ENCODE measurements at places on chromosomes 16 and 17. TPM values are rescaled to one million over a fixed set of nuclear protein-coding genes. Genes with fewer than 3 reads are reported as not detected.

- DNase-seq, result peak; percentile 77
Observed at GRCh38 chr16:19114359-19115147, 789 bp downstream of the ITPRIPL2 start.

DNA sequence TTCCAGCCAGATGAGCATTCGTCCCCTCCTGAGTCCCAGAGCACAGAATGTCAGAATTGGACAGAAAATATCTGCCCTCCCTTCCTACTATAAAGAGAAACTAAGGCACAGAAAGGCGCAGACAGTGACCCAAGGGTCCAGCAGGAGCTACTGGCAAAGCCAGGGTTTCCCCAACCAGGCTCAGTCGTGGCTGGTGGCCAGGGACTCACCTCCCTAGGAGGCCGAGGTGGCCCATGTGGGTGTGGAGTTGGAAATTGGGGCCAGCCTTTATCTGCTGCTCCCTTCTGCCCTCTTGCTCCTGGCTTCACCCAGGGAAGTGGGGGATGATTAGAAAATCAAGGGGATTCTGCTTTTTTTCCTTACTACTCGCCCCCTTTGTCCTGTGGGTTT is 1.1 kb downstream of the DRC7 start:
- no peak for DNase-seq

- no peak for DNase-seq
Observed at GRCh38 chr16:86578061-86578599, at the start of gene FOXL1. TSS of gene FOXL1 (plus strand) at chr16:86578549. CDS start at chr16:86578724, 175 bp downstream.

The CDC42EP4 gene
- 51.4 TPM for total RNA-seq

DNA sequence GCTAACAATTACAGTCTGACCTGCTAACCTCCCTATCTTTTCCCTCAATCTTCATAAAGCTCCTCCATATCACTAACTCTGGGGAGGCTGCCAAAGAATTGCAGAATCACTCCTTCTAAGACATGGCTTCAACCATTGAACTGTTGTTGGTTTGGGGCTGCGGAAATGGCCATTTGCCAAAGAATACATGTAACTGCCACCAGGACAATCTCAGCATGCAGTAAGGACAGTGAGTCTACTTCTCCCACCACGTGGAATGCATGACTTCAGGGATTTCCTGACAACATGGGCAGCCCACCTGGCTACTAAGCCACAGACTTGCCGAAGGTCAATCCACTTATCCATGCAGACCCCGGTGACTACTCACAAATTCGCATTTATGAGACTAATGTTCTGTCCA is 104.3 kb upstream of the NUDT7 start:
- no peak for DNase-seq

GRCh38 chr17:73331060-73331459 is 19.3 kb upstream of the CDC42EP4 start:
- DNase-seq, result no peak

The SPATA32 gene
- not detected for total RNA-seq

DNA sequence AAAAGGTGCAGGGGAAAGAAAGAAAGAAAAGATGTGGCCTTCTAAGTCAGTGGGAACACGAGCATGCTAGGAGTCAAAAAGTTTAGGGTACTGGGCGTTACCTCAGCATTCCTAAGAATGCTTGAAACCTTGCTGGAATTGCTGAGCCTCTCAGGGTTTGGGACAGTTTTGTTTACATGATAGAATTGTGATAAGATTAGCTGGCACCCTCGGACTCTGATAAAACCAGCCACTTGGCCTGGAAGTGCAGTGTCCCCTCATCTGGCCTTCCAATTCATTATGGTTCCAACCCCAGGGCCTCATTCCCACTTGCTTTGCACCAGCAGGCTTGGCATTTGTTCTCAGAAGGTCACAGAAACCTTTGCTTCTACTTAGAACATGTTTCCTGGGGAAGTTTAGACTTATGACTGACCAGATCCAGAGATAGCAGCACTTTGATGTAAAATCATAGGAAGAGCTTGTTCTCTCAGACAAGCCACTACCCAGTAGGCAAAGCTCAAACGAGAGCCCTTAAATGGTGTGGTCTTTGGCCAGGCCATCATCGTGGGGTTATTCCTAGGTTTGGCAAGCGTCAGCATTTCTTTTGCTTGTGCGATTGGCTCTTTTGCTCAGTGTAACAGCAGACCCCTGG is 8.0 kb downstream of the SGF29 start:
- DNase-seq, result no peak

The TPPP3 gene
- 8.9 TPM for total RNA-seq
